MM.1S (cell line): ENCODE measurements at places on chromosomes 11 and 22.
A peak's percentile ranks its signal among the peaks of the same experiment; 100 is the strongest.

DNA sequence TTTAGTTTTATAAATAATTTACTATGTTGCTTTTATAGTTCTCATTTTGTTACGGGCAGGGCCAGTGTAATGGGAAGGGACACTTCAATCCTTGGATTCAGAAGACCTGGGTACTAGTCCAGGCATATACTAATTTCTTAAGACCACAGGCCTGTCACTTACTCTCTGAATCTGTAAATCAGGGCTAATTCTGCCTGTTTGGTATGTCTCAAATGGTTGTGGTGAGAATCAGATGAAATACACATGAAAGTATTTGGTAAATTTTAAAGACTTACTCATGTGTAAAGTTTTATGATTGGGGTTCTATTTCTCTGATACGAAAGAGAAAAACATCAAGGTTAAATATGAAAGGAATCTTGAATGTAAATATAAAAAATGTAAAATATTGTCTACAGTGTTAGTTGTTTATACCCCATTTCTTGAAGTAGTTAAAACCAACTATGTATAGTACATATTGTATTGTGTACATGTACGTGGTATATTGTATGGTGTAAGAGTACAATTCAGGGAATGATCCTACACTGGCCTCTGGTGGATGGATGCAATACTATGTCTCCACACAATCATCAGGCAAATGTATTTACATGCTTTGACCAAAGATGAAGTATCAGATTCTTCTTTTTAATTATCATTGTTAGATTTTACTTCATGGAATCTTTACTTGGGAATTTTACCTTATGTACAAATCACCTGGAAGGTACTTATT, 24.5 kb upstream of the RAG2 start:
- DNase-seq, result peak; percentile 55
- no peak overlapping the region for H3K4me3 ChIP-seq
- H3K27me3 ChIP-seq, result no peaks in the 10 kb centered on the region
- no peaks in the 10 kb centered on the region for H3K36me3 ChIP-seq

- H3K4me3 ChIP-seq, result no peak overlapping the region
- no peaks in the 10 kb centered on the region for H3K36me3 ChIP-seq
- H3K27me3 ChIP-seq, result peaks cover 74% of the 10 kb centered on the region
- H3K4me1 ChIP-seq, result no peaks in the 10 kb centered on the region
- no peak for DNase-seq
Observed at GRCh38 chr11:69899957-69900821, 81.0 kb upstream of the FGF3 start.

DNA sequence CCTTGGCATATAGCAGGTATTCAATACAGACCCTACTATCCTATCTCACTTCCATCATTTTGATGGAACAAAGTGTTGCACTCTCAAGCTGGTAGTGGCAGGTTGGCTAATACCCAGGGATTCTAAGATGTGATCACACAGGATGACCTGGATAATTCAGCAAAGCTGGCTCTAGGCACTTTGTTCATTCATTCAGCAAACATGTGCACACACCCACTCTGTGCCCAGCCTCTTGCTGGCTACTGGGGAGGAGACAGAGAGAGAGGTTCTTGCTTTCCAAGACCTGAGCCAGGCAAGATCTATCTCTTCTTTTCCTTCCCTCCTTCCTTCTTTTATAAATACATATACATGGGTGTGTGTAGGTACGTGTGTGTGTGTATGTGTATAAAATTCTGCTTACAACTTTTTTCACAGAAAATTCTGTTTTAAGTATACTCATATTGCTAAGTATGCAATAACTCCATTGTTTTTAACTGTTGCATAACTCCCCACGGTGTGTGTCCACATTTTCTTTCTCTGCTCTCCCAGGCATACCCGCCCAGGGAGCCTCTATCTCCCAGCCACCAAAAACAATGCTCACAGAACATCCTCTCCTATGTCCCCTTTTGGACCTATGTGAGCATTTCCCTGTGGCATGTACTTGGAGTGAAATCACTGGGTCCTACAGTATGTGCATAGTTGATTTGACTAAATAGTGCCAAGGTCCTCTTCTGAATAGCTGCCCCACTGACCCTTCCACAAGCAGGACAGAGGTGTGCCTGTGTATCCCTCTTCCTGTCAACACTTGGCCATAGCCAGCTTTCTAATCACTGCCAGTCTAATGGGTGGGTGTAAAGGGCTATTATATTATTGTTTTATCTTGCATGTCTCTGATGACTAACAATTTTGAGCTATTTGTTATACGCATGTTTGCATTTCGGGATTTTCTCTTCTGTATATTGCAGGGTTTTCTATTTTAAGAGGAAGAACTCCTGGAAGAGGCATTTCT, 27.5 kb downstream of the CLPB start:
- H3K4me3 ChIP-seq, result no peak overlapping the region
- no peaks in the 10 kb centered on the region for H3K4me1 ChIP-seq
- no peaks in the 10 kb centered on the region for H3K27me3 ChIP-seq
- no peaks in the 10 kb centered on the region for H3K36me3 ChIP-seq
- no peak overlapping the region for H3K27ac ChIP-seq
- DNase-seq, result no peak

DNA sequence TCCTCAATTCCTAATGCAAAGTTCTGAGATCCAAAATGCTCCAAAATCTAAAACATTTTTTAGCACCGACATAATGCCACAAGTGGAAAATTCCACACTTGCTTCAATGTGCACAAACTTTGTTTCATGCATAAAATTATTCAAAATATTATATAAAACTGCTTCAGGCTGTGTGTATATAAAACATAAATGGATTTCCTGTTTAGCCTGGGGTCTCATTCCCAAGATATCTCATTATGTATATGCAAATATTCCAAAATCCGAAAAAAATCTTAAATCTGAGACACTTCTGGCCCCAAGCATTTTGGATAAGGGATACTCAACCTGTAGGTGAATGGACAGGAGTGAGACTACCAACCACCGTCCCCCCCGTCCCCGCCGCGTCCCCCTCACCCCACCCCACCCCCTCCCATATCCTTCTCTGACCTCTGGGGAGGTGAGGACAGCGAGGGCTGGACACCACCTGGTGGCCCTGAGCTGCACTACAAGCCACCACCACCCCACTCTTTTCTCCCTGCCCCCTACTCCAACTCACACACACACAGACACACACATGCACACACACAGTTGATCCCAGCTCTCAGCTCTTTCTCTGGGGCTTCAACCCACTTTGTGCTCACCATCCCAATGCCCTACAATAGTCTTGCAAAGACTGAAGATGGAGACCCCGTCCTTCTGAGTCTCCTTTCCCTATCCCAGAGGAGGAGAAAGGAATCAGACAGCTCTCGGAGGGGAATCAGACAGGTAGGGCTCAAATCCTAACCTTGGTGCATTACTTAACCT, 101.0 kb downstream of the PDE2A start:
- no peaks in the 10 kb centered on the region for H3K27me3 ChIP-seq
- H3K27ac ChIP-seq, result no peak overlapping the region
- H3K4me3 ChIP-seq, result no peak overlapping the region
- H3K36me3 ChIP-seq, result no peaks in the 10 kb centered on the region

DNA sequence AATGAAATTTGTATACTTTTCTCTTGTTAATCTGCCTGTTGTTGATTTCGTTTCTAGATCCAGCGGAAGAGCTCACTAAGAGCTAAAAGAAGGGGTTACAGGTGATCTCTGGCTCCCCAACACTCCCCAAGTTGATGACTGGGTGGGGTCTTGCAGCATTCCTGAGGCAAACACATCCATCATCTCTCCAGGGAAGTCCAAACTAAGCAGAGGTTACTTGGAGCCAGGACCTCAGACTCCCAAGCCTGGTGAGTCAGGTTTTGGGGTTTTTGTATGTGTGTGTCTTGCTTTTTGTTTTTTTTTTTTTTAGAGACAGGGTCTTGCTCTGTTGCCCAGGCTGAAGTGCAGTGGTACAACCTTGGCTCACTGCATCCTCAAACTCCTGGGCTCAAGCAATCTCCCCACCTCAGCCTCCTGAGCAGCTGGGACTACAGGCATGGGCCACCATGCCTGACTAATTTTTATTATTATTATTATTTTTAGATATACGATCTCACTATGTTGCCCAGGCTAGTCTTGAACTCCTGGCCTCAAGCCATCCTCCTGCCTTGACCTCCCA, 11.5 kb upstream of the RPS3 start:
- DNase-seq, result no peak
- H3K27ac ChIP-seq, result no peak overlapping the region

- H3K36me3 ChIP-seq, result no peaks in the 10 kb centered on the region
- peaks cover 60% of the 10 kb centered on the region for H3K27me3 ChIP-seq
- H3K4me1 ChIP-seq, result peaks cover 8% of the 10 kb centered on the region; the same call in 1 of the 2 replicates
- DNase-seq, result no peak
- H3K4me3 ChIP-seq, result no peak overlapping the region
Observed at GRCh38 chr11:69442012-69442806, 39.3 kb upstream of the LINC01488 start.

DNA sequence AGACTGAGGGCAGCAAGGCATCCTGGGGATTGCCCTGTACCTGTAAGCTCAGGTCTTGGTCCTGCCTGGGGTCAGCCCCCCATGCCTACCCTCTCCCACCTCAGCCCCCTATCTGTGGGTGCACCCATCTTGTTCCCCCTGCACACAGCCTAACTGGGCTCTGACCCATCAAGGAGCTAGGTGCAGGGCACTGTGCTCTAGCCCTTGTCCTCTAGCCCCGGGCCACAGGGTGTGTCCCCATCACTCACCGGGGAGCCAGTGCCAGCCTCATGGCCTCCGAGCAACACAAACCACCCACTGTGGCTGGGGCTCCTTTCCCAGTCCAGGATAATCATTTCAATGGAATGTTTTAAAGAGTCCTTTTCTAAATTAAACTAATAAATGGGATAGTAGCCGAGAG, 293.9 kb upstream of the PLET1 start:
- H3K27ac ChIP-seq, result no peak overlapping the region
- peaks cover 3% of the 10 kb centered on the region for H3K4me1 ChIP-seq
- DNase-seq, result no peak
- no peaks in the 10 kb centered on the region for H3K27me3 ChIP-seq
- H3K4me3 ChIP-seq, result no peak overlapping the region
- H3K36me3 ChIP-seq, result no peaks in the 10 kb centered on the region

DNA sequence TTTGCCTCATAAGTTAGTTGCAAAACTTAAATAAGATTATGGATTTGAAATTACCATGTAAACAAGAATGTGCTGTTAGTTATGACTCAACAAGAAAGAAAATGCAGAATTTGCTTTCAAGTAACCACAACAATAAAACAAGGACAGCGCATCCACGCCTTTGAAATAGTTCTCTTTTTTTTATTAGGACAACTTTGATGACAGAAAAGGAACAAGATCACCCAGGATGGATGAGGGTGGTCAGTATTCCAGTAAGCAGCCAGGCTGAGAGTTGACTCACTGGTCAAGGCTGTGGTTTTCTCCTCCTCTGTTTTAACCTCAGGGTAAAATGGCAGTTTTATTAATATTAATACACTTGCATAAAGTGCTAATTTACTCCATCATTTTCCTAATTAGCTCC, 544.4 kb downstream of the OPCML start:
- H3K4me1 ChIP-seq, result no peaks in the 10 kb centered on the region
- no peak overlapping the region for H3K4me3 ChIP-seq
- H3K27me3 ChIP-seq, result no peaks in the 10 kb centered on the region
- DNase-seq, result no peak
- H3K27ac ChIP-seq, result no peak overlapping the region
- H3K36me3 ChIP-seq, result no peaks in the 10 kb centered on the region

GRCh38 chr22:20852076-20852475, 6.5 kb downstream of the PI4KA start:
- H3K27ac ChIP-seq, result no peak overlapping the region
- no peaks in the 10 kb centered on the region for H3K36me3 ChIP-seq
- H3K4me3 ChIP-seq, result no peak overlapping the region
- peaks cover 4% of the 10 kb centered on the region; the same call in 1 of the 2 replicates for H3K4me1 ChIP-seq
- no peaks in the 10 kb centered on the region for H3K27me3 ChIP-seq

GRCh38 chr11:61187505-61188130, 15.7 kb upstream of the PGA3 start:
- no peaks in the 10 kb centered on the region for H3K36me3 ChIP-seq
- DNase-seq, result peak; percentile 70

DNA sequence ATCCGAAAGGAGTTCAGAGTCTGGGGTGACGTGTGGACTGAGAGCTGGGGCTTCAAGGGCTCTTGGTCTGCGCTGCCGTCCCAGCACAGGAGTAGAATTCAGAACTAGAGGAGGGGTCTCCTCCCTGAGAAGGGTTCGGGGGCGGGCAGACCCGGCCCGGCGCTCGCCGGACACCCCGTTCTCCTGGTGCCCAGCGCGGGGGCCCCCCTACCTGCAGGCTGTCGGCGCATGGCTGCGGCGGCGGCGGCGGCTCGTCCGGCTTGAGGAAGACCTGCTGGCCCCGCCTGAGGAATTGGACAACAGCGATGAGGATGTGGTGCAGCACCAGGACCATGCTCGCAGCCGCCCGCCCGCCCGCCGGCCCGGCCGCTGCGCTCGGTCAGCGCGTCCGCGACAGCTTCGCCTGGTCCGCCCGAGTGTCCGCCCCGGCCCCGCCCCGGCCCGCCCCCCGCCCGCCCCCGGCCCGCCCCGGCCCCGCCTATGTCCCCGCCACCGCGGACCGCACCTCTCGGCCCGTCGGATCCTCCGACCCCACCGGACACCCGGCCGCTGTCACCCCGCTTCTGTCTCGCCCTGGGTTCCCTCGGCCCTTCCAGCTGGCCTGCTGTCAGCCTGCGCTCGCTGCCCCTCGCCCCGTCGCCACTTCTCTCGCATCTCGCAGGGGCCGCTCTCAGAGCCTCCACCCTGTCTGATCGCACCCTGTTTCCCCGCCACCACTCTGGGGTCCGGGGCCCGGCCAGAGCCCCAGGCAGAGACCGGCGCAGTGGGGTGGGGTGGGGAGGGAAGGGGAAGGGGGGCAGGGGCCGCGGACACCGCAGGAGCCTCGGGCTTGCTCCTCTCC, 32.0 kb downstream of the PDE2A start:
- no peak overlapping the region for H3K27ac ChIP-seq

GRCh38 chr11:23090659-23091058, 230.4 kb upstream of the CCDC179 start:
- no peak for DNase-seq
- no peaks in the 10 kb centered on the region for H3K27me3 ChIP-seq
- H3K4me3 ChIP-seq, result no peak overlapping the region
- no peak overlapping the region for H3K27ac ChIP-seq
- no peaks in the 10 kb centered on the region for H3K4me1 ChIP-seq

DNA sequence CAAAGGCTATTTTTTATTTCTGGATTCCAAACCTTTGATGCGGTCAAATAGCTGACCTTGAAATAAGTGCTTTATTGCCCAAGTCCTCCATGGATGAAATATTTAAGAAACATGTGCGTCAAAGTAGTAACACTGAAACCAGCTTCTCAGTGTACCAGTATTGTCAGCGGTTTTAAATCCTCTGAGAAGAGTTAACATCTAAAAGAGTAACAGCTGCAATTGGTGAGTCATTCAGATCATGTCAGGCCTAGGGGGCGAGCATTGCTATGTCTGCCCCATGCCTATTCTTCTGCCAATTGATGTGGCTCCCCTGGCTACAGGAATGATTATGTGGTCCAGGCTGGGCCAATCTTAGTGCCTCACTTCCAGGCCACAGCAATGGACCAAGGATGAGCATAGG, 263.3 kb upstream of the SORL1-AS1 start:
- no peaks in the 10 kb centered on the region for H3K36me3 ChIP-seq
- DNase-seq, result no peak
- H3K4me3 ChIP-seq, result no peak overlapping the region
- H3K27me3 ChIP-seq, result no peaks in the 10 kb centered on the region
- no peaks in the 10 kb centered on the region for H3K4me1 ChIP-seq

- no peak for DNase-seq
- no peaks in the 10 kb centered on the region for H3K27me3 ChIP-seq
- H3K27ac ChIP-seq, result no peak overlapping the region
- H3K36me3 ChIP-seq, result no peaks in the 10 kb centered on the region
- peaks cover 5% of the 10 kb centered on the region for H3K4me1 ChIP-seq
Observed at GRCh38 chr11:122159173-122159721, 43.2 kb upstream of the BLID start.

- H3K4me1 ChIP-seq, result no peaks in the 10 kb centered on the region
- no peak overlapping the region for H3K27ac ChIP-seq
- peaks cover 71% of the 10 kb centered on the region for H3K27me3 ChIP-seq
- no peaks in the 10 kb centered on the region for H3K36me3 ChIP-seq
- no peak overlapping the region for H3K4me3 ChIP-seq
Observed at GRCh38 chr11:1236316-1237127, 13.7 kb downstream of the MUC5B start.
